ENCODE measurements at places on chromosomes 13 and 19.

DNA sequence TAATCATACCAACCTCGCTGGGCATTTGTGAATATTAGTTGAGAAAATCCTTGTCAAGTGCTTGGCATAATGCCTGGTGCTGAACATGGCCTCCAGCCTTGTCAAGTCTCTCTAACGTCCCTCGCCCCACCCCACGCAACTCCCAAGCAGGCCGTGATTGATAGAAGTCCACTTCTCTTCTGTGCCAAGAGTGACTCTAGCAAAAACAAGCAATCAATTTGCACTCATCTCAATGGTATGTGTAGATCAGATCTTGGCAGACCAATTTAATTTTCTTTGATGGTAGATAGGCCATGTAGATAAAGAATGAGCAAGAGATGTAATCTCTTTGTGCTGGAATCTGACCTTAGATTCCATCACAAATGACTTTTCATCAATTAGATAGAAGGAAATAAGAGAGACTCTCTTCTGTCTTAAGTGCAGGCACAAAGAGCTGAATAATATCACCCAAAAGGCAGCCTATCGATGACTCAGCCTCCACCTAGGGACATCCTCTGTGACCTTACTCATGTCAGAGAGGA lies 31.0 kb upstream of the KATNAL1 start:
- DNase-seq, result no peak

- peak; percentile 33 for DNase-seq
Measured at GRCh38 chr13:74710006-74710405, 575.8 kb upstream of the KLF12 start.

DNA sequence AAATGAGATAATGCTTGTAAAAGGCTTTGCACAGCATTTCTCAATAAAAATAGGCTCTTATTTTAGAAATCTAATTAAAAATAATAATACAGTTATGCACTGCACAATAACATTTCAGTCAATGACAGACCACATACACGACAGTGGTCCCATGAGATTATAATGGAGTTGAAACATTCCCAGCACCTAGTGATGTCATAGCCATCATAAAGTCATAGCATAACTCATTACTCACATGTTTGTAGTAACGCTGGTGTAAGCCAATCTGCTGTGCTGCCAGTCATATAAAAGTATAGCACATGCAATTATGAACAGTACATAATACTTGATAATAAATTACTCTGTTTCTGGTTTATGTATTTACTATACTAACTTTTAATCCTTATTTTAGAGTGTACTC lies 12.7 kb upstream of the SERPINE3 start:
- DNase-seq, result no peak

DNA sequence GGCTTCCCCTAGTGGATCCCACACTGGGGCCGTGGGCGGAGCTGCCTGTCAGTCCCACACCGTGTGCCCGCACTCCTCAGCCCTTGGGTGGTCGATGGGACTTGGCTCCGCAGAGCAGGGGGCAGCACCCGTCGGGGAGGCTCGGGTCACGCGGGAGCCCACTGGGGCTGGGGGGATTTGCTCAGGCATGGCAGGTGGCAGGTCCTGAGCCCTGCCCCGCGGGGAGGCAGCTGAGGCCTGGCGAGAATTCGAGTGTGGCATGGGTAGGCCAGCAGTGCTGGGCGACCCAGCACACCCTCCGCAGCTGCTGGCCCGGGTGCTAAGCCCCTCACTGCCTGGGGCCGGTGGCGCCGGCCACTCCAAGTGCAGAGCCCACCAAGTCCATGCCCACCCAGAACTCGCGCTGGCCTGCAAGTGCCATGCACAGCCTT lies 481.7 kb upstream of the PRR20A start:
- DNase-seq, result no peak

DNA sequence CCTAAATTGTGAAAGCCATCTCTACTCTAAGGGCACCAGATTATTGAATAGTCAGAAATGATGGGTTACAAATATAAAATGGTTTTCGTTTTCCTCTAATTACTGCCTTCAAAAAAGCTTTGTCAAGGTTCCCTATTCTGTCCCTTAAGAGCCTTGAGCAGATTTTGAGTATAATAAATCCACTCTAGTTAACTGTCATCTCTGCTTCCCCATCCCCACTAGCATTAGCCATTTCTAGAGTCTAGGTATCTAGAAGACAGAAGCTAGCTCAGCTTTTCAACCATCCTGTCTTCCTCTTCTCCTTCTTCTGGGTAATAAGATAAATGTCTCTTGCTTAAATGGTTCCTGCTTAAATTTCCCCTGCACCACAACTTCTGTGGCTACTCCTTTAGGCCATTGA lies 290.4 kb downstream of the DACH1 start:
- DNase-seq, result no peak

- peak; percentile 3 for DNase-seq
Measured at GRCh38 chr13:37274569-37275497, 169.4 kb upstream of the CSNK1A1L start.

DNA sequence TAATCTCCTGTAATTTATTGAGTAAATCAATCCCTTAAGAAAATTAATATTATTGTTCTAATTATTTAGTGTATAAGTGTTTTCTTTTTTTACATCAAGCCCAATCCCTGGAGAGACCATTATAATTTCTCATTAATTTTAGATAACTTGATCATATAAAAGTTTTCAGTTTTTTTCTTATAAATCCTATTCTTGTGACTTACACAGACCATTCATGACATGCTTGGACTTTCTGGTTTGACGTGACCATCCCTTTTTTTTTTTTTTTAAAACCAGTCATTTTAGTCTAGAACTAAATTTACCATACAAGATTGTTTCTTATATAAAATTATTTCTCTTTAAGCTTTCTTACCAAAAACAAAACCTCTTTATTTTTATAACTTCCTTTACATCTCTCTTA lies 5.4 kb upstream of the MTRF1 start:
- DNase-seq, result no peak

- DNase-seq, result no peak
Measured at GRCh38 chr13:42083138-42083770, 34.8 kb downstream of the DGKH start.

- no peak for DNase-seq
Measured at GRCh38 chr13:87259479-87260083, 411.6 kb upstream of the SLITRK5 start.

- DNase-seq, result no peak
Measured at GRCh38 chr19:56547535-56547934, 8.8 kb downstream of the ZFP28 start.

GRCh38 chr19:17074634-17075034 lies 618 bp downstream of the HAUS8 start:
- DNase-seq, result no peak

GRCh38 chr13:27919659-27919933 lies 204 bp upstream of the PDX1 start:
- DNase-seq, result no peak

- DNase-seq, result no peak
Measured at GRCh38 chr19:18441804-18442788, 4.2 kb upstream of the ISYNA1 start.

DNA sequence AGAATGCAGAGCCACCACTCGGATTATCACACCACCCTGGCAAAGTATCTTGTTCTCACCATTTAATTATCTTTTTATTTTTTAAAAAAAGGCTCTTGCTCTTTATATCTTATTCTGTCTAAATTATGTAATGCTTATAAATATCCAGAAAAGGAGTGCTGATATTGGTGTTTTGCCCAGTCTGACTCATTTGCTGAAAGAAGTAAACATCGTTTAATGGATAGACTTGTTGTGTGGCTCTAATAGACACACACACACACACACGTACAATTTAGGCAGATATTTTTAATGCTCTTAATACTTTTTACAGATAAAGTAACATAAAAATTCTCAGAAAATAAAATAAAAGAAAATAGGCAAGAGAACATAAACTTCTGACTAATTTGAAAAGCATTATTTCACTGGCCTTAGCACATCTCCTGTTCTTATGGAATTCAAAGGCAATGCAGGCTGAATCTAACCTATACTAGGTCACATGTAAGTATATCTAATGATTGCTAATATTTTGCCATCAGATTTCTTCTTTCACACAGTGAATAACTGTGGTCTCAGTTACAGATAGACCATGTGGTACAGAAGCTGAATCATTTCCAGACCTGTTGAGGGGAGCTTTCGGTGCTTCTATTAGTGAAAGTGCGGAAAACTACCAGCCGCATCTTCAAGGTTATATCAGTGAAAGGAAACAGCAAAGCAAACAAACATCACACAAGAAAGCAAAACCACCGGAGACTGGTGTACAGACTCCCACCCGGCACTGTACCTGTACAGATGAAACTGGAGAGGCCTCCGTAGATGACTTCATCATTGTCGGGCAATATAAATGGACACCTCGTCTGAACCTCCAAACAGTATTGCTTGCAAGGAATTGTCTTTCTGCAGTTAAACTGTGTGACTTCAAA lies 642.1 kb upstream of the ARGLU1 start:
- DNase-seq, result peak; percentile 50

- no peak for DNase-seq
Measured at GRCh38 chr19:3682741-3683404, 17.4 kb downstream of the PIP5K1C start.

GRCh38 chr13:25192489-25192888 lies 20.4 kb upstream of the AMER2 start:
- DNase-seq, result no peak

DNA sequence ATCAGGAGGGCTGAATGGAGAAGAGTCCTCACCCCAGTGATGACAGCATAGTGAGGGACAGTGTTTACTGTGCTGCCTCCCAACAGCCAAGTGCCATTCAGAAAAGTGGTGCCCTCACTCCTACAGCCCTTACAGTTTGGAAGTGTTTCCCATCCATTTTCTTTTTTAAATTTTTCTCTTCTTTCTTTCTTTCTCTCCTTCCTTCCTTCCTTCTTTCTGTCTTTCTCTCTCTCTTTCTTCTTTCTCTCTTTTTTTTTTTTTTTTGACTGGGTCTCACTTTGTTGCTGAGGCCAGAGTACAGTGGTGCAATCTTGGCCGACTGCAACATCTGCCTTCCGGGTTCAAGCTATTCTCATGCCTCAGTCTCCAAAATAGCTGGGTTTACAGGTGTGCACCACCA lies 755.3 kb downstream of the UQCRFS1 start:
- DNase-seq, result no peak

DNA sequence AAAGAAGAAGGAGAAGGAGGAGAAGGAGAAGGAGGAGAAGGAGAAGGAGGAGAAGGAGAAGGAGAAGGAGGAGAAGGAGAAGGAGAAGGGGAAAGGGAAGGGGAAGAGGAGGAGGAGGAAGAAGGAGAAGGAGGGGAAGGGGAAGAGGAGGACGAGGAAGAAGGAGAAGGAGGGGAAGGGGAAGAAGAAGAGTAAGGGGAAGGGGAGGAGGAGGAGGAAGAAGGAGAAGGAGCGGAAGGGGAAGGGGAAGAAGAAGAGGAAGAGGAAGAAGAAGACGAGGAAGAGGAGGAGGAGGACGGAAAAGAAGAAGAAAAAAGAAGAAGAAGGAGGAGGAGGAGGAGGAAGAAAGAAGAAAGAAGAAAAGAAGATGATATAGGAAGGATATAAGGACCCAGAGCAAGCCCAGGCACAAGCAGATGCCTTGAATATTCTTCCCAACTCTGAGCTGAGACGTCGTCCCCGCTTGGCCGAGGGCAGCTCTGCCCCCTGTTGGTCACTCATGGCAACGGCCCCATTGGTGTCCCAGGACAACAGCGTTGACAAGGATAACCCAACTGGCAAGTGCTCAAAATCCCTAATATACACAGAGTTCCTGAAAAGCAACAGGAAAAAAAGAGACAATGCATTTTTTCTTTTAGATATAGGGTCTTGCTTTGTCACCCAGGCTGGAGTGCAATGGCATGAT lies 30.6 kb upstream of the IGSF23 start:
- no peak for DNase-seq

DNA sequence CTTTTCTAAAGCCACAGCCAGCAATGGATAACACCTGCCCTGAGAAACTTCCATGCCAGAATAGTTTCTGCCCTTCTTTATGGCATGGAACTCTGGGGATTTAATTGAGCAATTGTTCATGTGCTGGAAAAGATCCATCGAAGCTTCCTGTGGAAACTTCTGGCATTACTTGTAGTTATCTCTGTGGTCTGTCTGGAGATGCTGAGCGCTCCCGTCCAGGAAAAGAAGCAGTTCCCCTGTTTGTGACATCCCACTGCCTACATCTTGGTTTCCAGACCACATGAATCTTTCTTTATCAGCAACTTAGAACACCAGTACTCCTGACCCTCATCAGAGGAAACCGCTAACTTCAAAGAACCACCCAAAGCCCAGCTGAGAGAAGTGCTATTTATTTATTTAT lies 24.6 kb downstream of the FLT1 start:
- DNase-seq, result no peak

GRCh38 chr19:22326219-22326618 lies 40.0 kb downstream of the ZNF729 start:
- DNase-seq, result no peak

DNA sequence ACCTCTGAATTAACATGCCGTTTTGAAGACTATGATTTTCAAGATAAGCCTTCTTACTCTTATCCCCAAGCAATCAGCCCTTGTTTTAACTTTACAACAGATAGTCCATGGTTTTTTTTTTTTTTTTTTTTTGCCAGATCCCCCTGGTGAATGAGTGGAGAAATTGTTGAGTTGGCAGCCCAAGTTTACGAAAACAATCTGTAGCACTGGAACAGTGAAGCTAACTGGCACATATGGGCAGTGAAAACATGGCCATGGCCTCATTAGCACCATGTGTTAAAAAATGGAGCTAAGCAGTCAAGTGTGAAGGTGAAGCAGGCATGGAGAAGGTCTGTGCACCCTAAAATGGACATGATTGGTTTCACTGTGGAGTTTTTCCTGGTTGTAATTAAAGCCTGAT lies 812.1 kb upstream of the MIR17HG start:
- DNase-seq, result no peak

DNA sequence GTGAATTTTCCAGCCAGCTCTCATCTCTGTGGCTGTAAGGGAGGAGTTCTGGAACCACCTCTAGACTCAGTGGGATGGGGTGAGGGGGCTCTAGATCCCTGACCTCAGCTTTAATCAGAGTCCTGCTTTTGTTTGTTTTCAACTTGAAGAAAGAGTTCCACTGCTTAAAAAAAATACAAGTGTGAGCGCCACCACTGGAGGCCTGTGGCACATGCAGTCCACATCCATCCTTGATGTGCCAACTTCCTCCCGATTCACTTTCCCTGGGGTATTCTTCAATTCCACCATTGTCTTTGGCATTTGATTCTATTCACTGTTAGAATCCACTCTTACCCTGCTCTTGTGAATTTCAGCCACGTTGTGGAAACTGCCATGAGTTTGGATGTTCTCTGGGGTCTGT lies 62.4 kb upstream of the GJB6 start:
- no peak for DNase-seq

- no peak for DNase-seq
Measured at GRCh38 chr13:22925881-22926747, 254.7 kb upstream of the SGCG start.

DNA sequence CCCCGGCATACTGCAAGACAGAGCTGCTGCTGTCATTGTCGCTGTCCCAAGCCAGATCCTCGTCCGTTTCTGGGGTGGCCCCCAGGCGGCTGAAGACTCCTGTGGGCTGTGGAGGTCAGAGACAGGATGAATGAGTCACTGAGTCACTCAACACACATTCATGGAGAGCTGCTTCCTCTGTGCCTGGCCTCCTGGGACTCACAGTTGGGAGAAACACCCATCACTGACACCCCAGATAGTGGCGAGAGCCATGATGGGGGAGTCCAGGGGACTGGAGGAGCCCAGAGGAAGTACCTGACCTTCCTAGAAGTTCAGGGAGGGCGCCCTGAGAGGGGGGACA lies 26.0 kb downstream of the C19orf47 start:
- no peak for DNase-seq

Data from GM04504 (cell line).